GM20000 (cell line): ENCODE measurements at places on chromosomes 2 and 18.

DNA sequence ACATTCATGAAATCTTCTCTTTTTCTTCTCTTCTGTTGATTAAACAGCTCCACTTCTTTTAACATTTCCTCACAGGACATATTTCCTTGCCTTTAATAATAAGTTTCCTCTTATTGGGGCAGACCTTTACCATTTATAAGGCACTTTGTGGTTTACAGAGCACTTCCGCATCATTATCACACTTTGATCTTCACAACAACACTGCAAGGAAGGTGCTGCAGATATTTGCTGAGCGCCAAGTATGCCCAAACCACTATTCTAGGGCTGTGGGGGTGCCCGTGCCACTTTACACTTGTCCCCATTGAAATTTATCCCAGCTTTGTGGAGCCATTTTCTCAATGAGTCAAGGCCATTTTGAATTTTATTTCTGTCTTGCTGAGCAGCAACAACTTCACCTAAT is 246.6 kb downstream of the SS18 start:
- no peak for DNase-seq

- DNase-seq: no peak
Observed at GRCh38 chr2:9981655-9982054, 30.2 kb downstream of the GRHL1 start.

DNA sequence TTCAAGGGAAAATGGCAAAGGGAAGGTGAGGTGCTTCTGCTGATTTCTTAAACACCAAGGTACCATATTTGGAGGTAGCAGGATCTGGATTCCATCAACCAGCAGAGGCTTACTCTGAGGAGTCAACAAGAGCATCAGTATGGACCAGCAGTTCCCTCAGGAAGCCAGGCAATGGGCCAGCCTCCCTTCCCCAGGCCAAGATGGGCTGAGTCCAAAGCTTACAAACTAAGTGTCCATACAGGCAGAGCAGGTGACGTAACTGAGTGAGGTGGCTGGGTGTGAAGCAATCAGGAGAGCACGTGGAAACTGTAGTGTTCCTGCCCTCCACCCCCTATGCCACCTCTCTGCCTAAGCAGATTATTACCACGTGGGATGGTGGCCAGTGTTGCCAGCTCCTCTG is 134.2 kb upstream of the HNRNPA3 start:
- no peak for DNase-seq

DNA sequence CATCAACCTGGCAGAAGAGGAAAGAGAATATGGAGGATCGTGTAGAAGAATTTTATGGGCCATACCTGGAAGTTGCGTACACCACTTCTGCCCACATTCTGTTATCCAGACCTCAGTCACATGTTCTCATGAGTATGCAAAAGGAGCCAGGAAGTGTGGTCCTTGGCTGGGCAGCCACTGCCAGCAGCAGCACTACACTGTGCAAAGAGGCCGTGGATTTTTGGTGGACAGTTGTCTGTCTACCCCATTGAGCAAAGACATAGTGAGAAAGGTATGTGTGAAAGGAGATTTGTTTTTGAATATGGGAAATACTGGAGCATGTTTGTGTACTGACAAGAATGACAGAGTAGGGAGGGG is 68.1 kb downstream of the SDC1 start:
- no peak for DNase-seq

- DNase-seq: no peak
Observed at GRCh38 chr2:191319186-191319585, 74.0 kb downstream of the MYO1B start.

DNA sequence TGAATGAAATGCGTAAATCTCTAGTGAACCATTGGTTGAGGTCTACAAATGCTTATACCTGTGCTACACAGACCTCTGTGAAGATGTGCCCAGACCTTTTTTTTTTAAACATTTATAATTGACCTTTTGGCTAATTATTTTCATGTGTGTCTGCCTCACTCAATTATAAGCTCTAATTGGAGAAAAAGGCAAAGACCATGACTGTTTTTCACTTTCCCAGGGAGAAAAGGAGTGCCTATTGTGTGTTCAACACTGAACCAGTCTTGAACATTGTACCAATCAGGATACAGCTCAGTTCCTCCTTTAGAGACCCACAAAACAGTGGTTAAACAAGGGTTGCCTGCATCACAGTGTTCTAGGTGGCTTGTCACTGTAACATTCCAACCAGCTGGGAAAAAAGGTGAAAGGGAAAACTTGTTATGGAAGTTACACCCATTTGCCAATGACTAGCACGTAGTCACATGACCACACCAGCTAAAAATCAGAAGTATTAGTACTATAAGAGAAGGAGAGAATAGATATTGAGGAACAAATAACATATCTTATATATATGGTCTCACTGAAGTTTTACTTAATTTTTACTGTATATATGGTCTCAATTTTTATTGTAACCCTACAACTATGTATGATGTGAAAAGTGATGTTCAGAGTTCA is 13.4 kb downstream of the TANK start:
- no peak for DNase-seq

DNA sequence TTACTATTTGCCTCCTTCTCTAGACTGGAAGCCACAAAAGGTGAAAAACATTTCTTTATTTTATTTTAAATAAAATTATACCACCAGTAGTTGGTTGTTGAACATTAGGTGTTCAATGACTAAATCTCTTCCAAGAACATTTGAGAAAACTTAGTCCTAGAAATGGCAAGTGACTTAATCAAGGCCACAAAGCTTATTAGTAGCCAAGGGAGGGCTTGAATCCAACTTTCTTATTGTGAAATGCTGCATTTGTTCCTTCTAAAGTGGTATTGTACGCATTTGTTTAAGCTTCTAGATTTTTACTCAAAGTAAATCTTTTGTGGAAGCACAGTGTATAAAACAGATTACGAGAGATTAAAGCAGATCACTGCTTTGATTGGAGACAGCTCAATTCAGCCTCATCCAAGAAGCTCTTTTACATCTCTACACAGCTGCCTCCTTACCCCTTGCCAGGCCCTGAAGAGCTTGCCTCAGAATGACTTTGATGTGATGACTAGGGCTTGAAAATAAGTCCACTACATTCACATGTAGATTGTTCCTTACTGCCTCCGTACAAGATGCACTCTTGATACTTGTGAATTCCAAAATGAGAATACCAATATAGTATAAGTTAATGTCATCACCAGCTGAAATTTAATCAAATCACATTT is 244.8 kb downstream of the XIRP2 start:
- DNase-seq: no peak

- DNase-seq: no peak
Observed at GRCh38 chr2:160603771-160604510, 110.3 kb upstream of the RBMS1 start.

GRCh38 chr2:40279001-40279400 is 172.9 kb downstream of the SLC8A1 start:
- no peak for DNase-seq

- no peak for DNase-seq
Observed at GRCh38 chr2:175981551-175981950, 20.5 kb downstream of the LNPK start.

GRCh38 chr2:171128461-171128860 is 32.2 kb downstream of the TLK1 start:
- no peak for DNase-seq

GRCh38 chr18:36903215-36903928 is 74.4 kb downstream of the KIAA1328 start:
- no peak for DNase-seq

- no peak for DNase-seq
Observed at GRCh38 chr2:96970910-96971309, 15.5 kb downstream of the FAM178B start.

DNA sequence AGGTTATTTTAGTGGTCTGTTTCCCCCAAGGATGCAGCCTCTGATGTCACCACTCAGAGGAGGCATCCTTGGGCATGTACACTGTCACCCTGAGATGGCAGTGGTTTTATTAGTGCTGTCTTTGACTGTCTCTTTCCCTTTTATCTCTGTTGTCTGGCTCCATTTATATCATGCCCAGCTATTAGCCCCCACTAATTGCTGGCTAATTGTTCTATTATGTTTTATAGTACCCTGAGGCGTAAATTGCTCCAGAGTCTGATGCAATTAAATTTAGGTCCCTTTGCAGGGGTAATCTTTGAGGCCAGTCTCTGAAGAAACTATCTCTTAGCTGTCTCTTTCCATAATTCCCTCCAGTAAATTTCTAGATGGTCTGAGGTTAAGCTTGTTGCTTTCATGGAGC is 301.0 kb upstream of the KLHL29 start:
- no peak for DNase-seq

DNA sequence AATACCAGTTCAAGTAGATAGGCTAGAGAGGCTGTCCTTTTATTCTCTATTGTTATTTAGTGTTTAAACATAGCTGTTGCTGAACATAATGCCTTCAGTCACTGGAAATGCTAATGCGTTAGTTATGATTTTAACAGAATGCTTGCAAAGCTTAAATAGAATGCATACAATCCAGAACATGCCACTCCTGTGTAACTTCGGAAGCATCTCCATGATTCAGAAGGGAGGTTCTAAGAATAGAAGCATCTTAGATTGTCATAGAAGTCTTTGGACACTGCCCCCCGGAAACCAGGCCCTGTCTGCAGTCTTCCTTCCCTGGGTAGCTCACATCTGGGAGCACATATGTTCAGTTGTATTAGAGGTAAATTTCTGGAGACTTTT is 73.2 kb downstream of the ZNF532 start:
- no peak for DNase-seq

DNA sequence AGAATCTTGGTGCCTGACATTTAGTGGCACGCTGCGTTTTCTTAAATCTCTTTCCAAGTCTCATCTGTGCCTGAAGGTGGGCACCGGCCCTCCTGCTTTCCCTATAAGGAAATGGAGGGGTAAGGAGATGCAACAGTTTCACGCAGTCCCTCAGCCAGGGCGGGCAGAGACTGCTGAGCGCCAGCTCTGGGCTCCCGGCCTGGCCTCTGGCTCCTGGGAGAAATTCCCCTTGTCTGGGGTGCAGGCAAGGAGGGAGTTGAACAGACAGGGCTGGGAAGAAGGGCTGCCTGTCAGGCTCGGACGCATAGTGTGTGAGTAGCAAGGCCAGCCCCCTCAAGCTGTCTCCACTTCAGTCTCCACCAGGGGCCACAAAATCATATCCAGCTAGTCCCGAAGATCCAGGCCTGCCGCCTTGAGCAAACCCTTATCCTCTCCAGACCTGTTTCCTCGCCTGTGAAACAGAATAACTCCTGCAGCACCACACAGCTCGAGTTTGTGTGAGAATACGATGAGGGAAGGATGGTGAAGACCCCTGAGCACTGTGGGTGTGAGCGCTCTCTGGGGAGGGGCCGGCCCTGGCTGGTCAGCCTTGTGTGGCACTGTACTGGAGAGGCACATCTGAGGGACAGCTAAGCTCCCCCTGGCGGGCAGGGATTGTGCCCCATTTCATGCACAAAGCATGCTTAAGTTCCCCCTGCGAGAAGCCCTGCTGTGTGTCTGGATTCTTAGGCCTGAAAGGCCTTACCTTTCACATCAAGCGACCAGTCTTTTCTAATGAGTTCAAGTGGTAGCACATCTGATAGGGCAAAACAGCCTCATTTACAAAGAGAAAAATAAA is 33.8 kb downstream of the SDC1 start:
- DNase-seq: no peak

- DNase-seq: no peak
Observed at GRCh38 chr18:75112186-75113096, 96.5 kb downstream of the PTGR3 start.

DNA sequence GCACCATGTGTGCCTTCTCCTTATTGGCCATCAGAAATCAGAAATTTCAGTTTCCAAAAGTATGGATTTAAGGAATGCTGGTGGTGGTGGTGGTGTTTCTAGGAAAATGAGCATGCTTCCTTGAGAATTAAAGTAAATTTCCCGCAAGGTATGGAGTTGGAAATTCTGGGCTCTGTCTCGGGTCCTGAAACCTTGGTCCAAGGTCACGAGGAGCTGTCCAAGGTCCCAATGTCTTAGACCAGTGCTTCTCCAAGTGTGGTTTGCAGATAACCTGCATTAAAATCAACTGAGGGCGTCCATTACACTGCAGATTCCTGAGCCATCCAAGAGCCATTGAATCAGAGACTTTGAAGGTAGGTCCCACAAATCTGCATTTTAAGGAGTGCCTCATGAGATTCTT is 210.9 kb upstream of the PKDCC start:
- peak; percentile 10 for DNase-seq

DNA sequence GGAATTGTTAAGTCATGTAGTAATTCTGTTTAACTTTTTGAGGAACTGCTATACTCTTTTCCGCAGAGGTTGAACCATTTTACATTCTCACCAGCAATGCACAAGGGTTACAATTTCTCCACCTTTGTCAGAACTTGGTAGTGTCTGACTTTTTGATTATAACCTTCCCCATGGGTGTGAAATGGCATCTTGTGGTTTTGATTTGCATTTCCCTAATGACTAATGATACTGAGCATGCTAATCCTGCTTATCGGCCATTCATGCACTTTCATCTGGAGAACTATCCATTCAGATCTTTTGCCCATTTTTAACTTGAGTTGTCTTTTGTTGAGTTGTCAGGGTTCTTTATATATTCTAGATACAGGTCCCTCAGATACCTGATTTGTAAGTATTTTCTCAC is 47.2 kb downstream of the CYB5A start:
- no peak for DNase-seq

DNA sequence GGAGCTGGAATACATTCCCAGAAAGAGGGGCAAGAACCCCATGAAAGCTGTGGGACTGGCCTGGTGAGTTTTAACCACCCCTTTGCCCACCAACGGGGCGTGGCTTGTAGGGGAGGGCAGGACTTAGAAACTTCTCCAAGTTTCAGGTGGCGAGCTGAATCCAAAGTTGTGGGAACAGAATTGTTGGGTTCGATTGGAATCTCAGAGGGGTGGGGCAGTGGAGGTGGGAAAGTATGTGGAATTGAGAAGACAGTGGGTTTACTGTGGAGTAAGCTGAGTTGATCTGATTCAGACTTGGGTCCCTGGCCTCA is 1.1 kb downstream of the PNKD start:
- DNase-seq: no peak

- DNase-seq: no peak
Observed at GRCh38 chr2:44119878-44120277, 48.8 kb upstream of the PPM1B start.

DNA sequence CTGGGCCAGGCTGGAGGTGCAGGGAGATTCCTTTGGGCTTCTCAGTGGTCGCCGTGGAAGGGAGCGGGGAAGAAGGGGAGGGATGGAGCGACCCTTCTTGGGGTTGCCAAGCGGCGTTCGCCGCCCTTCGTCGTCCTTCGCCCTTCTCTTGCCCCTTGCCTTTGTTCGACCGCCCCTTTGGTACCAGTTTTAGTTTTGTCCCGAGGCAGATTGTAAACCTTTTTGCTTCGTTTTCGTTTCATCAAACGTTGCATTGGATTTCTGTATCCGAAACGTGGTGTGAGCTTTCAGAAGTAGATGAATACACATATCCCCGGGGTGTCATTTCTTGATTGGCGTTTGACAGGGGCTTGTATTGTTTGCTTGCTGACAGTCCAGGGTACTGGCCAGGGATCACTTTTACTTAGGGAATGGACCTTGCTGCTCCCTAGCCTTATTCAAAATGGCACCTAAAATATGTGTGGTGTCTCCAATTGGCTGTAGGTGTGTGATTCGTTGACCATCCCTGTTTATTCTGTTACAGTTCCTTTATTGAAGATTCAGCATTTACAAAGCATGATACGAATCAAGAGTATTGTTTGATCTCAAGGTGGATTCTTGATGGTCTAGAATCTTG is 788 bp downstream of the USP14 start:
- DNase-seq: peak; percentile 27

- DNase-seq: no peak
Observed at GRCh38 chr2:22801071-22801470, 583.9 kb upstream of the KLHL29 start.

GRCh38 chr2:11743846-11744553 is 2.4 kb upstream of the LPIN1 start:
- DNase-seq: peak; percentile 81
